ENCODE measurements at places on chromosomes 3 and 15. TPM values are rescaled to one million over a fixed set of nuclear protein-coding genes. Genes with fewer than 3 reads are reported as not detected.

Gene BFSP2
- polyA plus RNA-seq, result not detected

Gene PGBD4
- 0.99 TPM for polyA plus RNA-seq

Gene GPR149
- polyA plus RNA-seq, result not detected

Gene MME
- polyA plus RNA-seq, result 82.3 TPM

Gene SLC22A14
- polyA plus RNA-seq, result not detected

Gene GALNT15
- 9.9 TPM for polyA plus RNA-seq

Gene TTLL13
- not detected for polyA plus RNA-seq

Gene CCDC71
- 1.7 TPM for polyA plus RNA-seq

Gene ISLR2
- polyA plus RNA-seq, result 0.20 TPM

Gene PLA1A
- not detected for polyA plus RNA-seq

Gene ZBTB20
- polyA plus RNA-seq, result 10.5 TPM

Gene DZIP1L
- 9.6 TPM for polyA plus RNA-seq

Gene GABRB3
- 0.15 TPM for polyA plus RNA-seq

Gene CD96
- polyA plus RNA-seq, result not detected

Gene SUSD5
- polyA plus RNA-seq, result 0.09 TPM

Gene PRICKLE2
- polyA plus RNA-seq, result 7.0 TPM

Gene TUSC7
- not detected for polyA plus RNA-seq

Gene CACNA2D2
- polyA plus RNA-seq, result not detected

Gene RHOV
- not detected for polyA plus RNA-seq

Gene SH2D7
- not detected for polyA plus RNA-seq
